ENCODE measurements at places on chromosomes 3 and 15.

DNA sequence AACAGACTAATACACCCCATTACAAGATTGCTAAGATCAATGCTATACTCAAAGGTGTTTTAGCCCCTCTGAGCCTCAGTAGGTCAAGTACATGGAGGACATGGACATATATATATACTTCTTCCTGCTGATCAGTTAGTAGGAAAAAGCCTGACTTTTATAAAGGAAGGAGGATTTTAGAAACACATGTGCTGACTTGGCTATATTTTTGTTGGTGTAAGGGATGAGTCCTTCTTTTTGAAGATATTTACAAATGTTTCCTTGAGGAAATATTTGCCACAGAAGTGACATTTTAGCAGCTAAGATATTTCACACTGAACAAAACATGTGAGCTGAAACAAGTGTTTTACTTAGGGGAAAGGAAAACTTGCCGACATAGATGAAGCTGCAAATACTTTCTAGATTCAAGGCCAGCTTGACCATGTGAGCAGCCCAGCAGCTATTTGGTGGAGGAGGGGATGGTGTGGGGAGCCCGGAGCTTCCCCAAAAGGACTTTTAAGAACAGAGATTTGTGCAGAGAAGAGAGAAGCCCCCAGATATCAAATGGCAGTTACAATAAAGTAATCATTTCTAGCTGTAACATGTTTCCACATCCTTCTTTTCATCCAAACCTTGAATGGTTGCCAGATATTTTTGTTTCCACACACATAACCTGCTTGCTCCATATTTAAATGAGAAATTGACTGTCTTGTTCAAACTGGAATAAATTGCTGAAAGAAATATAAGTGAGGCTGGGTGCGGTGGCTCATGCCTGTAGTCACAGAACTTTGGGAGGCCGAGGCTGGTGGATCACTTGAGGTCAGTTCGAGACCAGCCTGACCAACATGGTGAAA is 111.7 kb upstream of the NR2F2 start:
- no peak for DNase-seq

- no peak for DNase-seq
These were observed 422.7 kb upstream of the TPRG1 start for GRCh38 chr3:188749010-188749617.

DNA sequence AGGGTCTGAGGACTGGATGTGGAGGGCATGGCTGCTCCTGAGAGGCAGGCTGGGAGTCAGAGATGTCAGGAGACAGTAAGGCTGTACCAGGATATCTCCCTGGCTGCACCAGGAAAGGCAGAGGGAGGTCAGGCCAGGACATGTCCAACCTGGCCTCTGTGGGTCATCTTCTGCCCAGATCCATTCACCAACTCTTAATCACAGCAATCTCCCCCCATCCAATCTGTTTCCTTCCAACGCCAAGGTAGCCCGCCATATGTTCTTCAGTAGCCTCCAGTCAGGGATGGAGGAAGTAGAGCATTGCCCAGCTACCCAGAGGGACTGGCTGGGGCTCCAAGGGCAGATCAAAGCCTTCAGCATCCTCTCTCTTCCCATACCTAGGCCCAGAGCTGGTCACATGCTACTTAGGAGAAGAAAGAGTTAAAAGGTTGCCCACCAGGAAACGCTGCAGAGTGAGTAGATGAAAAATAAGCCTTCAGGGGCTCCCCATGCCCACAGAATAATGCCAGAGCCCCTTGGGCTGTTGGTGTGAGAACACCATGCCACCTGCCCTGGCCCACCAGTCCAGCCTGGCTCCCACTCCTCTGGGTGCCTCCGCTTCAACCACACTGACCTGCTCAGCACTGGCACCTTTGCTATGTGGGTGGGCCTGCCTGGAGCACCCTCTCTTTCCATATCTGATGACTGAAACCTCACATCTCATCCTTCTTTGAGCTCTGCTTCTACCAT is 176.8 kb downstream of the MEGF11 start:
- DNase-seq = no peak

- DNase-seq = peak; percentile 70
These were observed 63.4 kb upstream of the LEKR1 start for GRCh38 chr3:156762631-156763185.

DNA sequence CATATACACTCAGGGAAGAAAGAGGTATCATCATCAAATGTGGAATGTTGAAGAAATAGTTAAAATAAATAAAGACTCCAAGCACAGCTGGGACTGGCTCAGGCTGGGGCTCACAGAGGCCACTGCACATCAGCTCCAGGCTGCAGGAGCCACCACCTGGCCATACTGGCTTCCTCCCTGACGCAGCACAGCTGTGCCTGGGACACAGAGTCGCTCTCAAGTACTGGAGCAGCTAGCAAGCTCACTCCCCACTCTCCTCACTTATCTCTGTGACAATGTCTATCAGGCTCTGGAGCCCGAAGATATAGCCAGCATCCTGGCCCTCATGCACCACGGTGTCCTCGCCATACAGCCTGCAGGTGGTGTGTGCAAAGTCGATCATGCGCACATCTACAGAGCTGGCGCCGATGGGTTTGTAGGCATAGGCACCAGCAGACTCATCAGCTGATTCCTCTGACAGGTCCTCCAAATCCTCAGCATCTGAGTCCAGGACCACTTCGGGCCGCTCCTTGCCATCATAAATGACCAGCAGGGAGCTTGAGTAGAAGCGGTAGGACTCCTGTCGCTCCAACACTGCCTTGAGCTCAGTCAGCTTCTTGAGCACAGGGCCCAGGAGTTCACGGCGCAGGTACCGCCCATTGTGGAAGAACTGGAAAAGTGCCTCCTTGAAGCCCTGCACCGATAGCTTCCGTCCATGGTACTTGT is 2.5 kb upstream of the NCKIPSD start:
- DNase-seq = no peak

- DNase-seq = no peak
These were observed 119.1 kb downstream of the ATG7 start for GRCh38 chr3:11391174-11391879.

All from MG63 (cell line).